ENCODE measurements at places on chromosomes 5 and 9. TPM values are rescaled to one million over a fixed set of nuclear protein-coding genes. Genes with fewer than 3 reads are reported as not detected.

Gene FUBP3
- total RNA-seq = 51.5 TPM

GRCh38 chr9:76624391-76625048, 139.7 kb upstream of the PCA3 start:
- no peak for DNase-seq

DNA sequence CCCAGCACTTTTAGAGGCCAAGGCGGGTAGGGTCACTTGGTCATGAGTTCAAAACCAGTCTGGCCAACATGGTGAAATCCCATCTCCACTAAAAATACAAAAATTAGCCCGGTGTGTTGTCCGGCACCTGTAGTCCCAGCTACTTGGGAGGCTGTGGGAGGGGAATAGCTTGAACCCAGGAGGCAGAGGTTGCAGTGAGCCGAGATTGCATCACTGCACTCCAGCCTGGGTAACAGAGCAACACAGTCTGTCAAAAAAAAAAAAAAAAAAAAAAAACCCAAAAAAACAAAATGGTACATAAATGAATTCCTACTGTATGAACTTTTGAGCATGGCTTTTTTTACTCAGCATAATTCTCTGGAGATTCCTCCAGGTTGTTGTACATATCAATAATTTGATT, 37.6 kb upstream of the PCAT7 start:
- no peak for DNase-seq

Gene ODF2
- total RNA-seq = 27.1 TPM

DNA sequence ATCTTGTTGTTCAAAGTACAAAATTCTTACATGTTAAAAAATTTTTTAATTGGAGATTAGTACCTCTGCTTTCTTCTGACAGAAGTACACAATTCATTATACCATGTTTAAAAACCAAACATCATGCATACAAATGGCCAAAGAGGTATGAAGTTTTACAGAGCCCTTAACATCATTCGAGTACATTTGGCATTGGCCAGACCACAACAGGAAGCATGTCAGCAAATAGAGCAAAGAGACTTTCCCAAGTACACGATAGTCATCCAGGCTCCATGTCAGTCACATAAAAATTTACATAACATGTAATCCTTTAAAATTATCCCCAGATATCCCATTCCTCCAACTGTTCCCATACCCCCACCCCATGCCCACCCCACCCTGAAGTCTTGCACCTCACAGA, 22.5 kb downstream of the HMGCS1 start:
- DNase-seq = no peak

Gene ATG10
- 12.7 TPM for total RNA-seq

Gene PLCXD3
- not detected for total RNA-seq

Gene GARIN3
- total RNA-seq = not detected

- no peak for DNase-seq
Observed at GRCh38 chr5:133531594-133531993, 80.7 kb downstream of the FSTL4 start.

DNA sequence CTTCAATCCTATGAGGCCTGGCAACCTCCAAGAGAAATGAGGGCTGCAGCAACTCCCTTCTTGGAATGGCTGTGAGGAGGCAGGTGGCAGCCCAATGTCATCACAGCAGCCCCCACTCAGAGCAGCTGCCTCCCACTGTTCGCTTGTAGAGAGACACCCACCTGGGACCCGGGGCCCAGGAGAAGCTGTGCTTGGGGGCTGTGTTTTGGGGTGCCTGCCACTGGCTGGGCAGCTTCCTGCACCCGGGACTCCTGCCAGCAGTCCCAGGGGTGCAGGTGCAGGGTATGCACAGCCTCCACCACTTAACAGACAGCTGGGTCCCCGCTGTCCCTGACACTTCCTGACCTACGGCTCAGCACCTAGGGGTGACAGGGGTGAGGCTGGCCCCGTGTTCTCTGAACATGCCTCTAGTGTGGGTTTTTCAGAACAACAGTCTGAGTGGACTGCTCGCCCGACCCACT, 26.2 kb downstream of the NIPAL4 start:
- no peak for DNase-seq

GRCh38 chr5:37882636-37883035, 42.8 kb upstream of the GDNF start:
- no peak for DNase-seq

Data from bronchial epithelial cell (primary cell).